ENCODE measurements at places on chromosomes 2 and 18. TPM values are rescaled to one million over a fixed set of nuclear protein-coding genes. Genes with fewer than 3 reads are reported as not detected.

Gene ADCY3
- total RNA-seq = 68.6 TPM

Gene SP5
- total RNA-seq = not detected

Gene C2orf74
- 20.4 TPM for total RNA-seq

Gene TUBA3D
- total RNA-seq = not detected

Gene REG3G
- total RNA-seq = not detected
